MG63 (cell line): ENCODE measurements at places on chromosomes 5 and 9.

GRCh38 chr5:60395712-60396329, 304.1 kb downstream of the DEPDC1B start:
- no peak for DNase-seq

DNA sequence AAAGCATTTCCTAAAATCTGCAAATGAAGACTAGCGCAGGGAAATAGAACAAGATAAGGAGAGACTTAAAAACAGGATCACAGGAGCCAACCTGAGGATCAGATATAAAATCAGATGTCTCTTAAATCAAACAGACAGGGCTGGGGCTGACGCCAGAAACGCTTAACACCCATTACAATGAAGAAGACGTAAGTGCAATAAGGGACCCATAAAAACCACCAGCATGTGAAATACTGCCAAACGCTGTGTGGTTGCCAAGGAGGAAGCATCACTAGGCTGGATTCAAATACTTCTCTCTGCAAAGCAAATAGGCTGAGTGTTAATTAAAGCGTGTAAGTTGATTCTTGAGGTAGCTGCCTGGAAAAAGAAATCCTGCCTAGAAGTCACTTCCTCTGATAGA, 74.4 kb upstream of the ATP10B start:
- DNase-seq, result no peak

GRCh38 chr5:115262011-115262320, 711 bp downstream of the PGGT1B start:
- no peak for DNase-seq

- no peak for DNase-seq
Observed at GRCh38 chr9:135410831-135411473, 68.6 kb upstream of the PPP1R26 start.

DNA sequence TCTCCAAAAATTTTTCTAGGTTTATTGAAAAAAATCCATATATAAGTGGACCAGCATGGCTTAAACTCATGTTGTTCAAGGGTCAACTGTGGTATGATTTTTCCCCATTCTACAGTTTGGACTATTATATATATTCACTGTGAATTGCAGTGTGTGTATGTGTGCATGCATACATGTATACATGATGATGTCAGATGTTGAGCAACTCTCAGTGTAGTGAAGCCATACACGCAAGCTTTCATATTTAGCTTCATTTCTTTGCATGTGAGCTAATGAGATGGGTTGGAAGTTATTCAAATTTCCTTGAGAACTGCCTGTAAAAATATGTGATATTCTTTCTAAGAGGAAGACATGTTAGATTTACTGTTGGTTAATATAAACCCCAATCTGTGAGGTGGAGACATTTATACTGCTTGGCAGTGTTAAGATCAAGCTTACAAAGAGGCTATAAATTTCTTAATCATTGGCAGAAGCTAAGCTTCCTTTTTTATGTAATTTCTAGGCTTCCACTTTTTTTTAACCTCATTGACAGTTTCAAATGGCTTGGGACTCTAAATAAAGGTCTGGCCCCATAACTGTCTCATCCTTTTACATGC, 134.8 kb downstream of the GABRG2 start:
- no peak for DNase-seq

- DNase-seq, result no peak
Observed at GRCh38 chr5:132027027-132027426, 15.6 kb upstream of the ACSL6 start.

- DNase-seq, result peak; percentile 47
Observed at GRCh38 chr5:39473156-39473775, 48.5 kb upstream of the DAB2 start.
